ENCODE measurements at places on chromosomes 4 and X. TPM values are rescaled to one million over a fixed set of nuclear protein-coding genes. Genes with fewer than 3 reads are reported as not detected.

DNA sequence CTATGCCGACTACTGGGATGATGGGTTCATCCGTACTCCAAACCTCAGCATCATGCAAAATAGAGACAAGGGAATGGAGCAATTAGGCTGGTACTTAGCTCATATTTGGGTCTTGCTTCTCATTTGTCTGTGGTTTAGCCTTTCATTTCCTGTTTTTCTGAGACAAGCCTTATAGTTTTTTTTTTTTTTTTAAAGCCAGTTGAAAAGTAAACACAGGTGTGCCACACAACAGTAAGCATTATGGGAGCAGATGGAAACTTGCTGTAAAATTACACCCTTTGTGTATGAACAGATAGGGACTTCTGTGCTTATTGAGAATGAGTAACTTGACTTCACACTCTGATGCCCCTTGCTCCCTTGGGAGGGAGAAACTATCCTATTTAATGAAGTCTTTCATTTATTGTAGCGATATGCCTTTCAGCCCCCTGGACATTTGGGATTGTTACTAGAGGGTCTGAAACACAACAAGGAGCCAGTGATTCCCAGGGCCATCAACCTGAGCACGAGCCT is 13.7 kb downstream of the RASSF6 start:
- peaks cover 14% of the 10 kb centered on the region for H3K4me1 ChIP-seq
- no peaks in the 10 kb centered on the region for H3K27me3 ChIP-seq

DNA sequence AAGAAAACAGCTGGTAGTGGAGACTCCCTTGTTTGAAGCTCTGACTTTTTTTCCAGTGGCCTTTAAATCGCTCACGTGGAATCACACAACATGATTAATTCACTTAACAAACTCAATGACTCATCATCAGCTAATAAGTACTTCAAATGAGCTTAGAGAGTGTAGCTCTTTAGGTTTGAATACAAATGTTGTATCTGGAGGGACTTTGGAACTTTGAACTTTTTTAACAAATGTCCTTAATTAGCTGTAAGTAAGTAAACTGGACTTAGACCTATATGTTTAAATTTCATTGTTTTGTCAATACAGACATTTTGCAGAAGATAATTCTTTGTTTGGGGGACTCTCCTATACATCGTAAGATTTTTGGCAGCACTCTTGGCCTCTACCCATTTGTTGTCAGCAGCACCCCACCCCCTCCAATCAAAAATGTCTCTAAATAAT is 581.1 kb downstream of the SPRY1 start:
- peaks cover 2% of the 10 kb centered on the region for H3K36me3 ChIP-seq
- peaks cover 21% of the 10 kb centered on the region for H3K4me1 ChIP-seq
- DNase-seq: no peak
- peak overlapping the region; percentile 61 for H3K27ac ChIP-seq
- no peak overlapping the region for H3K4me3 ChIP-seq
- no peaks in the 10 kb centered on the region for H3K27me3 ChIP-seq

DNA sequence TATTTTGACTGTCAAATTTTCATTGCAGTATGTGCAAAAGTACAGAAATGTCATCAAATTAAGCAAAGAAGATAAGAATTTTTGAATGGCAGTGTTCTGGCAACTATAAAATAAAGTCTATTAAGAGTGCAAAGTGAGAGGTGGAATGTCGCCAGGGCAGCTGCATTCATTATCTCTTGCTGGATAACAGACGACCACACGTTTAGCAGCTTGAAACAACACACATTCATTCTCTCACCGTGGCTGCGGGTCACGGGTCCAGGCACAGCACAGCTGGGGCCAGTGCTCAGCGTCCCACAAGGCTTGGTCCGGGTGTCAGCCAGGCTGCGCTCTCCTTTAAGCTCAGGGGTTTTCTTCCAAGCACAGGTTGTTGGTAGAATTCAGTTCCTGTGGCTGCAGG is 113.9 kb downstream of the GPR143 start:
- no peak overlapping the region for H3K4me3 ChIP-seq
- no peak overlapping the region for H3K27ac ChIP-seq

DNA sequence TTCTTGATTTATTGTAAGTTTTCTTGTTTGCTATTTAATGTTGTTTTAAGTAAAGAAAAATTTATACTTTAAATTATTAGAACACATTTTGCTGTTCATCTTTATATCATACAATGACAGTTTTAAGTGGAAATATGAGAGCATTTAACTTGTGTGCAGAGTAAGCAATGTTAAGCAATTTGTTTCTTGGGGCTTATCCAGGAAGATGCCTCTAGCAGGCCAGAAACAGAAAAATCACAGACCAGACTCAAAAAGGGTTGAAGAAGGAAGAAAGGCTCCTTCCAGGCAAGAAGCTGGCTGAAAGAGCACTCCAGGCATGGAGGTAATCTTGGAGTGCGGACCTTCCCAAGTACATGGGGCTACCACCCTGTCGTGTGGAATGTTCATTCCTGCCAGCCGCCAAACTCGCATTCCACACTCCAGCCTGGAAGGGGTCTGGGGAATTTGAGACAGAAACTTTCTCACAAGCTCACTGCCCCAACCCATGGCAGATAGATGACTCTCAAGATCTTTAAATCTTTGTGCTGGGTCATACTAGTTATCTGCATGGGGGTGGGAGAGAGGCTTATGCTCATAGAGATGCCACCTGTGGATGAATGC is 1521.3 kb upstream of the AGA start:
- no peaks in the 10 kb centered on the region for H3K27me3 ChIP-seq
- H3K27ac ChIP-seq: no peak overlapping the region
- DNase-seq: no peak
- H3K4me3 ChIP-seq: no peak overlapping the region

DNA sequence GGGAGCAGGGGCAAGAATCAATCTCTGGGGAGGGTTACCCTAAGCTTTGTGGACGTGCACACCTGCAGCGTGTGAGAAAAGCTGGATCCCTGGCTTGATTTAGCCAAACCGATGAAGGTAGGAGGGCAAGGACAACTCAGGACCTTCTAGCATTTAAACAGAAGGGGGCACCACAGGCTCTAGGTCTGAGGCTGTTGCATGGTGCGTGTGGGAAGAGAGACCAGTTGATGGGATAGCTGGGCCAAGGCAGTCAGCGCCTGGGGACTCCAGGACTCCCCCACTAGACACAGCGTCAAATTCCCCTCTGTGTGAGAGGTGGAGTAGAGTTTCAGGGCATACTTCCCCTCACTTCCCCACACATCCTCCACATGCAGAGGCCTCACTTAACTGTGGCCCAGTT is 4.3 kb downstream of the GABRQ start:
- H3K4me3 ChIP-seq: no peak overlapping the region
- no peak for DNase-seq
- peaks cover 33% of the 10 kb centered on the region for H3K27me3 ChIP-seq
- H3K4me1 ChIP-seq: peaks cover 6% of the 10 kb centered on the region
- H3K27ac ChIP-seq: no peak overlapping the region

DNA sequence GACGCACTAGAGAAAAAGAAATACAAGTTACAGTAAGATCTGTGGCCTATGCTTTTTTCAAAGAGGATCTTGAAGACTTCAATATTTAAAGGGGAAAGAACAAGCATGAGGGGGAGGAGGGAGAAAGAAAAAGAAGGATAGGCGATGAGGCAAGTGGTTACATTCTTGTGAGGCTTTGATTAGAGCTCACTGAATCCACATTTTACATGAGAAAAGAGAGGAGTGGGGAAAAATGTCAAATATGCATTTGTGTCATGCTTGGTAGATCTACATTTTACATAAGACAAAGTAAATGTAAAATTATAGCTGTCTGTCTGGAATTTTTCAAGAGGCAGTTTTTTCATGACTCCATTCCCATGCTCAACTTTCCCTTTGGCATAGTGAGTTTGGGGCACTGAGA is 965.9 kb downstream of the FSTL5 start:
- no peaks in the 10 kb centered on the region for H3K27me3 ChIP-seq
- H3K36me3 ChIP-seq: no peaks in the 10 kb centered on the region
- no peak overlapping the region for H3K4me3 ChIP-seq
- peak overlapping the region; percentile 57 for H3K27ac ChIP-seq

DNA sequence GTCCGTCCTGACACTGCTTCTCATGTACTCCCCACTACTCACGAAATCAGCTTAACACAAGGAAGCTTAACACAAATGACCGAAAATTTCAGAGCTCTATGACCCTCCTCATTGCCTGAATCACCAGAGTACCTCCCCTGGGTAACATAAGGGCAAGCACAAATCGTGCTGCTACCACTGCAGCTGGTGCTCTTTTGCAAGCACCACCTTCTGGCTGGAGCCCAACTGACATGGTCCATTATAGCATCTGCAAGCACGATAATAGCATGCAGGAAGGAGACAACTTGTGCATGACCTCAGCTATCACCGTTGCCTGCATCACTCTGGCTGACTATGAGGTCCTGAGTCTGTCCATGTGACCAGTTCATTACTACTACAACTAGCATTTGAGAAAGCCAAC is 308.0 kb downstream of the TEX13C start:
- H3K4me1 ChIP-seq: no peaks in the 10 kb centered on the region
- H3K27ac ChIP-seq: no peak overlapping the region
- no peak for DNase-seq
- H3K36me3 ChIP-seq: no peaks in the 10 kb centered on the region

DNA sequence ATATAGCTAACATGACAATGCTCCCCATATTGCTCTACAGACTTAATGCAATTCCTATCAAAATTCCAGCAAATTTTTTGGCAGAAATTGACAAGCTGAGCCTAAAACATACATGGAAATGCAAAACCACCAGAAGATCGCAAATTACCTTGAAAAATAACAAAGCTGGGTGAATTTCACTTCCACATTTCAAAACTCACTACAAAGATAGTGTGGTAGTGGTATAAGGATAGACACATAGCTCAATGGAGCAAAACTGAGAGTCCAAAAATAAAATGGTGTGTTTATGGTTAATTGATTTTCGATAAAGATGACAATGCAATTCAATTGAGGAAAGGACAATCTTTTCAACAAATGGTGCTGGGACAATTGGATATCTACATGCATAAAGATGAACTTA is 65.8 kb downstream of the SLC9A7 start:
- peaks cover 2% of the 10 kb centered on the region for H3K27me3 ChIP-seq
- H3K36me3 ChIP-seq: no peaks in the 10 kb centered on the region
- H3K4me1 ChIP-seq: no peaks in the 10 kb centered on the region
- DNase-seq: no peak
- H3K27ac ChIP-seq: no peak overlapping the region
- H3K4me3 ChIP-seq: no peak overlapping the region

DNA sequence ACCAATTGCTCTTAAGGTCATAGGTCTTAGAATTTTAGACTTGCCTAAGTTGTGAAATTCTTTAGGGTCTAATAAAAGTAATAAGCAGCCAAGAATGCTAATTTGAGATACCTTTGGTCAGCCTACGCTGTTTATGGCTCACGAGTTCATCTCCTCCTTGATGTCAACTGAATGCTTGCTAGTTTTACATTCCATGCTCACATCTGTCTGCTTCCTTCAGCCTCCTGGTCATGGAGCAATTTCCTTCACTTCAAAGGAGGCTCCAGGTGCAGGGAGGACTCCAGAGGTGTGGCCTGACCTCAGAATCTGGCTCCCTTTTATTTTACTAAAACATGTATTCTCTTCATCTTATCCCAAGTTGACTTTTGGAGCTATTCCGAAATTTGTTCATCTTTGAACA is 23.3 kb upstream of the LNX1 start:
- no peak for DNase-seq
- H3K36me3 ChIP-seq: no peaks in the 10 kb centered on the region
- H3K4me1 ChIP-seq: no peaks in the 10 kb centered on the region
- H3K27ac ChIP-seq: no peak overlapping the region

DNA sequence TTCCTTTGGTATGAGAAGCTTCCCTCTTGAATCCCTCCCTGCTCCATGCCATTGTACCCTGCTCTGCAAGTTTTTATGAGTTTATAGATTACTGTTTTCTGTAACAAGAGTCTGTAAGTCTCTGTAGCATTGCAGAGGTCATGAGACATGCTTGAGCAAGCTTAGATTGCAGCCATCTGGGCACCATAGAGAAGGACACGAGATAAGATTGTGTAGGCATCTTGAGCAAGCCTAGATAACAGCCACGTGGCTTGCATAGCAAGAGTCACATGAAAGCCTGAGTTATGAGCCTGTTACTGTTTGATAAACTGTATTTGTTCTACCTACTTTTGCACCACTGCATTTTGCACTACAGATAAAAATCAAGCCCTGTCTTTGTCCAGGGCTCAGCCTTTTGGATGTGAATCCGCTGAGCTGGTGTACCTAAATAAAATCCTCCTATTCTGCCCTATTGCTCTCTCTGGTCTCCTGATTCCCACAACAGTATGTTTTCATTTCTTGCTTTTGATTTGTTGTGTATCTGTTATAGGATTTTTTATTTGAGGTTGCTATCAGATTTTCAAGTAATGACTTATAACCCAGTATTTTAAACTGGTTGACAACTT is 127.4 kb upstream of the ANKRD50 start:
- no peak overlapping the region for H3K27ac ChIP-seq
- H3K27me3 ChIP-seq: no peaks in the 10 kb centered on the region
- peaks cover 31% of the 10 kb centered on the region for H3K36me3 ChIP-seq
- no peak overlapping the region for H3K4me3 ChIP-seq
- H3K4me1 ChIP-seq: no peaks in the 10 kb centered on the region

- no peak overlapping the region for H3K4me3 ChIP-seq
- peaks cover 7% of the 10 kb centered on the region for H3K4me1 ChIP-seq
- no peaks in the 10 kb centered on the region for H3K27me3 ChIP-seq
- DNase-seq: no peak
Observed at GRCh38 chr4:150600812-150601445, 19.0 kb downstream of the MAB21L2 start.

- H3K27ac ChIP-seq: peak overlapping the region; percentile 56
- DNase-seq: no peak
- peaks cover 18% of the 10 kb centered on the region for H3K4me1 ChIP-seq
- no peaks in the 10 kb centered on the region for H3K36me3 ChIP-seq
- H3K4me3 ChIP-seq: no peak overlapping the region
Observed at GRCh38 chr4:147753047-147753446, 21.2 kb downstream of the ARHGAP10 start.

GRCh38 chr4:7955393-7955792 is 15.7 kb upstream of the AFAP1 start:
- H3K4me3 ChIP-seq: no peak overlapping the region
- no peaks in the 10 kb centered on the region for H3K27me3 ChIP-seq
- H3K36me3 ChIP-seq: peaks cover 10% of the 10 kb centered on the region
- no peak for DNase-seq

DNA sequence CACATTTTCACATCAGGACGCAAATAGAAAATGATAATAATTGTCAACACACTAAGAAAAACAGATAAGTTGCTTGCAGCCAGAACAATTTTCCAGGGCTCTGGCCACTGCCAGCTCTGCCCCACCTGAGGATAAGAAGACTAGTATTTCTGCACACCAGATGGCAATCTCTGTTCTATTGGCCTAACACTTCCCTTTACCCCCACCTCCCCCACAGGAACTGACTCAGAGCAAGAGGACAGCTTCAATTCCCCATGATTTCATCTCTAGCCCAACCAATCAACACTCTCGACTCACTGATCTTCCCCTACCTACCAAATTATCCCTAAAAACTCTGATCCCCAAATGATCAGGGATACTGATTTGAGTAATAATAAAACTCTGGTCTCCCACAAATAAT is 164.0 kb downstream of the SMARCA1 start:
- H3K27me3 ChIP-seq: no peaks in the 10 kb centered on the region
- DNase-seq: no peak
- H3K27ac ChIP-seq: no peak overlapping the region
- H3K4me3 ChIP-seq: no peak overlapping the region
- H3K36me3 ChIP-seq: peaks cover 12% of the 10 kb centered on the region

The RHOH gene
- total RNA-seq: 0.29 TPM

The PLP1 gene
- total RNA-seq: 0.11 TPM

The MAGEA2 gene
- not detected for total RNA-seq

The BEX1 gene
- total RNA-seq: 12.2 TPM

The FAM9C gene
- 0.44 TPM for total RNA-seq

The TASL gene
- total RNA-seq: not detected

The SH3TC1 gene
- total RNA-seq: 24.0 TPM

The GAK gene
- 113 TPM for total RNA-seq

The TECRL gene
- 0.94 TPM for total RNA-seq

The CT45A2 gene
- not detected for total RNA-seq

The CLCN4 gene
- total RNA-seq: 5.7 TPM

Data from mesothelial cell of epicardium (in vitro differentiated cells).